Stimulated activated CD8-positive, alpha-beta memory T cell treated with anti-CD3 and anti-CD28 coated beads, Interleukin-15, amount 100 ng/mL, for 4 hours (primary cell): ENCODE measurements at places on chromosomes 1 and 21.

- DNase-seq: no peak
Measured at GRCh38 chr1:26936823-26937222, 15.3 kb downstream of the NUDC start.

GRCh38 chr1:24900985-24901781, 28.9 kb downstream of the RUNX3 start:
- DNase-seq: no peak

- DNase-seq: no peak
Measured at GRCh38 chr1:77514921-77515776, 167.3 kb downstream of the ZZZ3 start.

DNA sequence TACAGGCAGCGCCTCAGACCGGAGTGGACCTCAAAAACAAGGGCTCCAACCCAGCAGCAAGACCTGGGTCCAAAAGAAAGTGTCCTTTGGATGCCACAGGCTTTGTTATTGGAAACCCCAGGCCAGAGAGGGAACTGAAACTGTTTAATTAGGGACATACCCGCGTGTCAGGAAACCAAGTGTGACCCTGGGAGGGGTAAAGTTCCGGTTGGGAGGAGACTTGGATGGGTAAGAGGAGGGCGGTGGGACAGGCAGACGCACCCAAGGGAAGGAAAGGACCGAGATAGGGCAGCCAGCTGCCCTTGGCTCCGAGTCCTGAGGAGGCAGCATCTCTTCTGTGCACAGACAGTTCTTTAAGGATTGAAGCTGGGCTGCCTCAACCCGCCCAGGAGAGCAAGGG, 71.4 kb downstream of the CDC7 start:
- DNase-seq: no peak

- no peak for DNase-seq
Measured at GRCh38 chr1:6930732-6931300, 145.6 kb downstream of the CAMTA1 start.

GRCh38 chr1:183651612-183652011, 1.5 kb downstream of the APOBEC4 start:
- DNase-seq: no peak

DNA sequence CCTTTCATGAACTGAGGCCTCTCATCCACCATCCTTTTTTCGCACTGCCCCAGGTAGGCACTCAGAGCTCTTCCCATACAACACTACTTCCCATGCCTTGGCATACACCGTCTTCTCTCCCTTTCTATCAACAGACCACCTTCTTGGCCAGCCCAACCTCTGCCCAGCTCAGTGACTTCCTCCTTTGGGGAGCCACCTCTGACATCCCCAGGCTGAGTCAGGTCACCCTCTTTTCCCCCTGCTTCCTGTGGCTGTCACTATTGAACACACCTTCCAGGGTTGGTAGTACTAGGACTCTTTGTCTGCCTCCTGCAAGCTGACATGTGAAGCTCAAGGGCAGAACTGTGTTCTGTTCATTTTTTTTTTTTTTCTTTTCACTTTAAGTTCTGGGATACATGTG, 283.2 kb downstream of the SETD4 start:
- no peak for DNase-seq

GRCh38 chr1:184296466-184297243, 90.2 kb upstream of the C1orf21 start:
- no peak for DNase-seq

DNA sequence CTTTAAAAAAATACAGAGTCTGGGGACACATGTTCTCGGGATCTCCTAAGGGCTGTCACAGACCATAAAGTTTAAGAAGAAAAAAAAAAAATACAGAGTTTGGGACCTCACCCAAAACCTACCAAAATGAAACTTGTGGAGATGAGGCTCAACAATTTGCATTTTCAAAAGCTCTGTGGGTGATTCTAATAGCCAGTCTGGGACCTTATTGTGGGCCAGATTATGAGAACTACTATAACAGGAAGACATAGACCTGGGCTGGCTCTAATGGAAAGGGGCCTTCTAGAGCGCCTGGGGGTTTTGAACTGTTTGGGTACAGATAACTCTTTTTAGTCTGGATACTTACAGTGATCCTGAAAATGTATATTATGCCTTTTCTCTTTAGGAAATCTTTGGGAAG, 69.1 kb downstream of the LAMC1 start:
- no peak for DNase-seq

GRCh38 chr1:226029093-226029496, 30.0 kb upstream of the SDE2 start:
- no peak for DNase-seq
